Renal cortex interstitium (tissue), 15 donors: ENCODE measurements at places on chromosomes 5 and 9.
A peak's percentile ranks its signal among the peaks of the same experiment; 100 is the strongest.

DNA sequence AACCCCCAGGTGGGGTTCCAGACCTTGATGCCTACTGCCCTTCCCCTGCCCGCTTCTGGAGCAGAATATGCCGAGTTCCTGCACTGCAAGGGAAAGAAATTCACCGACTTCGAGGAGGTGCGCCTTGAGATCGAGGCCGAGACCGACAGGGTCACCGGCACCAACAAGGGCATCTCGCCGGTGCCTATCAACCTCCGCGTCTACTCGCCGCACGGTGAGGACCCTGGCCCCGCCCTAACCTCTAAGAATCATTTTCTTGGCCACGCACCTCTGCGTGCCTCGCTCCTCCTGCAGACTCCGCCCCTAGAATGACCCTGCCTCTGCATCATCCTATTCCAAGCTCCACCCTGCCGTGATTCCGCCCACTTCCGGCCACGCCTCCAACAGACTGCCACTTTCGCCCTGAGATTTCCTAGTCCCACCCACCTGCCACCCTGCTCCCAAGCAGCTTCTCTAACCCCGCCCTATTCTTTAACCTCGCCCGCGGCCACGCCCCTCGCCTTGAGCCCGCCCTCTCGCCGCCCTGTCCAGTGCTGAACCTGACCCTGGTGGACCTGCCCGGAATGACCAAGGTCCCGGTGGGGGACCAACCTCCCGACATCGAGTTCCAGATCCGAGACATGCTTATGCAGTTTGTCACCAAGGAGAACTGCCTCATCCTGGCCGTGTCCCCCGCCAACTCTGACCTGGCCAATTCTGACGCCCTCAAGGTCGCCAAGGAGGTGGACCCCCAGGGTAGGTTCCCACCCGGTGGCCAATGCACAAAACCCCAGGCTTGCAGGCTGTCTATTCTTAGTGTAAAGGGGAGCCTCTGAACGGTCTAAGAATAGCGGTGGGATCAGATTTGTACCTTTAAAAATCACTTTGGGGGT lies 15.6 kb downstream of the DNM1 start:
- peak; percentile 89 for DNase-seq

DNA sequence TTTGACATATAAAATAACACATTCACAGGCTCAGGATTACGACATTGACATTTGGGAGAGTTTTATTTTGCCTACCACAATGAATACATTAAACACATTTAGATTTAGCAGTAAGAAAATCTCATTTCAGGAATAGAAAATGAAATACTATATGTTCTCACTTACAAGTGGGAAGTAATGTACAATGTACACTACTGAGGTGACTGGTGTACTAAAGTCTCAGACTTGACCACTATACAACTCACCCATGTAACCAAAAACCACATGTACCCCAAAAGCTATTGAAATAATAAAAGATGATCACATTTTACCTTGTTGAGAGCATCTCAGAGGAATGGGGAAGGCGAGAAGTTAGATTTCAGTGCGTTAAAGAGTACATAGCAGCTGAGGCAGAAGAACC lies 1202.4 kb upstream of the SEMA6A start:
- no peak for DNase-seq

- no peak for DNase-seq
Observed at GRCh38 chr9:135791431-135792267, 89.7 kb downstream of the KCNT1 start.

DNA sequence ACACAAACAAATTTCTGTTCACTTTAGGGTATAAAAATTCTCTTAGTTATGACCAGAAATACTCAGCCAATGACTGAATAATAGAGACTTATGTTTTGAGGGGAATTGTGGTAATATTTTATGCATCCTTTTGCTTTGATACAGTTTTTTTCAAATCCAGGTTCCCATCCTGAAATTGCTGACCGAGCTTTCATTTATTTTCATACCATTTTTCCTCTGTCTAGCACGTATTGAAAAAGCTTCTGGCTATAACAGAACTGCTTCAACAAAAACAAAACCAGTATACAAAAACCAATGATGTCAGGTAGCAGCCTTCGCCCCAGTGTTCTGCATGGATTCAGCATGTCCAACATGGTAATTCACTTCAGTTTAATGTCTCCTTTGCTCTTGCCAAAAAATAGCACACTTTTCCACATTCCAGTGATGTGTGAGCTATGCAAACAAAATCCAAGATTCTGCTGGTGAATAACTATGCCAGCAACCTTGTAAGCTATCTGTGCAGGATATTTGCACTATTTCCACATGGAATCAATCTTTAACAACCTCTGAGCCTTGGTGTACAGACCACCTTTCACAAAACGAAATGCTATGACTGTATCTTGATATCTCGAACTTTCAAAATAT lies 22.0 kb downstream of the CCNH start:
- no peak for DNase-seq

DNA sequence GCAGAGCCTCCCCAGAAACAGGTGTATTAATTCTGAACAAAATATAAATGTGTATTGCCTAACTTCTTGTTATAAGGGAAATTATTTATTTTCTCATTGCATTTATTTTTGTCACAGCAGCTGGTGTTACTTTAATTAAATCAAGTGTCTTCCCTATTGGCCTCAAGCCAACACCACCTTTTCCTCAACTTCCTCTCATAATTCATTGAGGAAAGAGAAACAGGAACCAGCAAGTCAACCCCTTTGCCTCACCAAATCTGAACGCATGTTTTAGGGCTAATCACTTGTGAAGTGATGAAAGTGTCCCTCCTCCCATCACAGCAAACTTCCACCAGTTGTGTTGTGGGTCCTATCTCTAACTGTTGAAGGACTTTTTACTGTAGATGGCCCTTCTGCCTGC lies 73.1 kb downstream of the DIRAS2 start:
- no peak for DNase-seq

DNA sequence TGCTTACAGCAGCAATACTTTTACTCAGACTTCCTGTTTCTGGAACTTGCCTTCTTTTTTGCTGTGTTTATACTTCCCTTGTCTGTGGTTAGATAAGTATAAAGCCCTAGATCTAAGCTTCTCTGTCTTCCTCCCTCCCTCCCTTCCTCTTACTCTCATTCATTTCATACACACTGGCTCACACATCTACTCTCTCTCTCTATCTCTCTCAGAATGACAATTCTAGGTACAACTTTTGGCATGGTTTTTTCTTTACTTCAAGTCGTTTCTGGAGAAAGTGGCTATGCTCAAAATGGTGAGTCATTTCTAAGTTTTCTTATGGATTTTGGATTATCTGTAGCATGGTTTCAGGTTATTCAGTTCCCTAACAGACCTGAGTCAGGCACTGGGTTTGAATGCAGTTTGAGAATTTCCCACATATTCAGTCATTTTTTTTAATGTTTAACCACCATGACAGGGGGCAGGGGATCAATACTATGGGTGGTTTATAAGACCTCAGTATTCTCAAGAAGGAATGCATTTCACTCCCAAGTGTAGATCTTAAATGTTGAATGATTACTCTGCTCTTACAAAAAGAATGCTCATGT lies at the start of gene IL7R:
TSS of gene IL7R (plus strand) at position 127 of the 587 bp plus-strand sequence. CDS start at position 214, 87 bp downstream.
- DNase-seq, result no peak

- DNase-seq, result no peak
Observed at GRCh38 chr9:130143958-130144366, 28.2 kb upstream of the NCS1 start.

DNA sequence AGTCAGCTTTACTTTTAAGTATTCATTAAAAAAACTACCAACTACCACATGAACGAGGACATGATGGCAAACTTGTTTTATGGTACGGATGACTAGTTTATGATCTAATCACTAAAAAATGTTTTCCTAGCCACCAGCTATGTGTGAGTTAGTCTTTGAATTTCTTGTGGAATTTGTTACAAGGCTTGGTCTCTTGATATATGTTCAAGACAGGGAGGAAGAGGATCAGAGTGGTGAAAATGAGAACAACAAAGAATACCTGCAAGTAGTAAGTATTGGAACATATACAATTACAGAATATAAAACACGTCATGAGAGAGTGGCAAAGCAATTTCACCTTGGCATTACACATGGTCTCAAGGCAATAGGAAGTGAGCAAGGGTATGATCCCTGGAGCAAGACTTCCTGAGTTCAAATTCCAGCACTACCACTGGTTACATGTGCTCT lies 548.6 kb upstream of the TLE4 start:
- DNase-seq, result no peak

- no peak for DNase-seq
Observed at GRCh38 chr9:133506653-133507038, 18.1 kb downstream of the MYMK start.

GRCh38 chr5:65356274-65356673 lies 125.4 kb downstream of the ADAMTS6 start:
- no peak for DNase-seq

GRCh38 chr5:107885601-107886000 lies 214.9 kb upstream of the EFNA5 start:
- DNase-seq, result no peak

DNA sequence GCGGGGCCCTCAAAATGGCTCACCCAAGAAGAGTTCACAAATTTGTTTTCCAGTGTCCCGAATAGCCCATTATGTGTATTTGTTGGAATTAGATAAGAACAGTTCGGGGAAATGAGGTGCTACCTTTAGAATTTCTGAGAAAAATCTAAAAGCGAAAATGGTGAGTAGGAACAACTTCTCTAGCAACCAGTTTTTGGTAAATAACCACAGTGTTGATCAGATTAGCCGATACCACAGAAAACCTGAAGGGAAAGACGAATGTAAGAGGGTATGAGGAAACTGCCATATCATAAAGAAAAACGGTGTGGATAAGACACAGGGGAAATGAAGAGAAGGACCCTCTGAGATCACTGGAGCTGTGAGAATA lies 31.0 kb downstream of the ADAM19 start:
- DNase-seq, result no peak

DNA sequence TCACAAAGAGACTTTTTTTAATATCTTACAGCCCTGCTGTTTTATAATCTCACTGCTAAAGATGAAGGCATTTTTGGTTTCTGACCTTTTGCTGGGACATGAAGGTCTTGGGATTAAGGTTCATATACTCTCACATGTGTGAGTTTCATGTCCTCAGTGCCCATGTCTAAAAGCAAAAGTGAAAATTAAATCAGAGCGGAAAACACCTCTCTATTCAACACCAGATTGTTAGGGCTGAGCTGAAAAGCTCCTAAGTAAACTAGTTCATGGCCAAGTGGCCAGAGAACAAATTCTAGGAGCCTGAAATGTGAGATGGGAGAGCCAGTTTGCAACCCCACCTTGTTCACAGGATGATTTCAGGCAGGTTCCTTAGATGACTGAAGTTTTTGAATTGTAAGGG lies 110.9 kb downstream of the GRIA1 start:
- DNase-seq, result no peak

GRCh38 chr5:18113721-18114120 lies 479.5 kb downstream of the TAF11L14 start:
- DNase-seq, result peak; percentile 2

- no peak for DNase-seq
Observed at GRCh38 chr5:23316060-23316591, 191.3 kb upstream of the PRDM9 start.

GRCh38 chr9:135555203-135555602 lies 6.4 kb upstream of the PAEP start:
- no peak for DNase-seq

GRCh38 chr5:140054086-140054689 lies 11.1 kb upstream of the NRG2 start:
- no peak for DNase-seq

- DNase-seq, result no peak
Observed at GRCh38 chr9:93096811-93097382, 880 bp downstream of the CARD19 start.

- no peak for DNase-seq
Observed at GRCh38 chr9:88747768-88748167, 212.8 kb downstream of the NXNL2 start.

DNA sequence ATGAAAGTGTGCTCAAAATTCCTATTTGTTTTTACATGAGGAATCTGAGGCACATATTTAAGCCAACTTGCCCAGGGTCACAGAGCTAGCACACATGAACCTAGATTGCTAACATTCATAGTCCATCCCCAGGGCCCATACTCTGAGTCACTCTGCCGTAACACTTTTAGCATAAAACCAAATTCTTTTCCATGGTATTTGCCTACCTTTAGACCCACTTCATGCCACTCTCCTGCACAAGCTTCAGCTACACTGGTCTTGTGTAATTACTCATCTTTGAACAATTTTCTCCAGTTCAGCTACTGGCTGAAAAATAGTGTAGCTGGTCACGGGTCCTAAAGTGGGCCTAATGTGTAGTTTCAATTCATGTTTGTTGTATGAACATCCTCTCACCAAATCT lies 200.7 kb downstream of the SLC12A2 start:
- DNase-seq, result no peak

GRCh38 chr9:136808806-136809158 lies 1.0 kb downstream of the RABL6 start:
- DNase-seq, result no peak

- DNase-seq, result no peak
Observed at GRCh38 chr5:65262096-65262495, 219.6 kb downstream of the ADAMTS6 start.

GRCh38 chr5:132962429-132963021 lies 909 bp downstream of the AFF4 start:
- peak; percentile 76 for DNase-seq

- DNase-seq, result no peak
Observed at GRCh38 chr5:96829297-96829696, 21.6 kb upstream of the ERAP1 start.

GRCh38 chr5:1014781-1015221 lies 6.2 kb downstream of the NKD2 start:
- DNase-seq, result no peak

GRCh38 chr9:34995670-34996060 lies 6.1 kb downstream of the DNAJB5 start:
- DNase-seq, result no peak

- DNase-seq, result no peak
Observed at GRCh38 chr9:99385215-99385614, 163.1 kb downstream of the SEC61B start.

DNA sequence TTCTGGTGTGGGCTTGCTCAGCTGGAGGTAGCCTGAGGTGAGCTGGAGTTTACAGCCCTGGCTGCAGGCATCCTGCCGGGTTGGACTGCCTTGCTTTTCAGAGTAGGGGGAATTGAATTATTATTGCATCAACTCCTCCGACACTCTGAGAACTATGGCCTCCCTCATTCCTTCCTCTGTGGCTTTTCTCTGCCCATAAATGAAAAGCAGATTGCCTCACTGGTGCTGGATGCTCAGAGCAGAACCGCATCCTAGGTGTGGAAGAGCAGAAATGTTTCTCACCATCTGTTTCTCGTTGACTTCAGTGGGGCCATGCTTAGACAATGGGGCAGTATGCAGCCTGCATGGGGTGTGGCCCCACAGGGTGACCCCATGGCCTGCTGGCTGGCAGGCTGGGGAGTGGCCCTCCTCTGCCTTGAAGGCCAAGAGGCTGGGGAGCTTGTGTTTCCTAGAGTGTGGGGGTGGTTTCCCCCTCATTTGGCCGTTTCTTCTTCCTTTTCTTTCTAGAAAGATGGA lies 27.3 kb upstream of the TGFBI start:
- no peak for DNase-seq

DNA sequence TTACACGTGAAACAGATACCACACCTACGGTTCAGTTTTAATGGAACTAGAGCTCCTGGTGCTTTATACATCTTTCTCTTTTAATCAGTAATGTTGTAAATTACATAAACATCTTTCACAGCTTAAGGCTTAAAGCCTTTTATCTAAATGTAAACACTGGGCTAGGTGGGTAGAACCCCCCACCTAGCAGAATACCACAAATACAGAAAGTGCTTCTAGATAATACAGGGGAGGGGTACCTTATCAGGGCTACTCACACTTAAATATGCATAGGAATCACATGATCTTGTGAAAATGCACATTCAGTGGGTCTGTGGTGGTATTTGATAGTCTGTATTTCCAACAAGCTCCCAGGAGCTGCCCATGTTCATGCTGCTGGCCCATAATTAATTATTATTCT lies 256.4 kb upstream of the TARS1 start:
- no peak for DNase-seq

GRCh38 chr9:71796100-71796767 lies 27.9 kb upstream of the CEMIP2 start:
- no peak for DNase-seq
